ENCODE measurements at places on chromosomes 7 and 10.

DNA sequence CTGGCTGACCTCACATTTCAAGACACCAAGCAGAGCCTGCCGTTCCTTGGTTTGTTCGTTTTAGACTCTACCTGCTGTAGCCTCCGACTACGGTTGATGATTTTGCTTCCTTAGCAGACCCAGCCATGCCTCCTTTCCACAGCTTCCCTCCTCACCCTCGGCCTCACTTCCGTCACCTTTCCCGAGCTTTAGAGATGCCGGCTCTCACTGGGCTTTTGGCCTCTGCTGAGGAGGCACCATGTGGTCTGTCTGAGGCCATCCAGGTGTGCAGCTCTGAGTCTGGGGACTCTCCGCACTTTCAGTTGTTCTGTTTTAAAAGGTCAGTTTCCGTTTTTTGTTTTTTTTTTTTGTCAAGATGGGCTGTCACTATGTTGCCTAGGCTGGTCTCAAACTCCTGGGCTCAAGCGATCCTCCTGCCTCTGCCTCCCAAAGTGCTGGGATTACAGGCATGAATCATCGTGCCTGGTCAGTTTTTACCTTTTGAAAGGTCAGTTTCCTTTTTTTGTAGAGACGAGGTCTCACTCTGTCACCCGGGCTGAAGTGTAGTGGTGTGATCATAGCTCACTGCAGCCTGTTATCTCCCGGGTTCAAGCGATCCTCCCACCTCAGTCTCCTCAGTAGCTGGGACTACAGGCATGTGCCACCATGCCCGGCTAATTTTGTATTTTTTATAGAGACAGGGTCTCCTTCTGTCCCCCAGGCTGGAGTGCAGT, 11.7 kb downstream of the ORAI2 start:
- no peak for DNase-seq

- no peak for DNase-seq
Measured at GRCh38 chr7:135098391-135098790, 49.5 kb upstream of the TMEM140 start.

DNA sequence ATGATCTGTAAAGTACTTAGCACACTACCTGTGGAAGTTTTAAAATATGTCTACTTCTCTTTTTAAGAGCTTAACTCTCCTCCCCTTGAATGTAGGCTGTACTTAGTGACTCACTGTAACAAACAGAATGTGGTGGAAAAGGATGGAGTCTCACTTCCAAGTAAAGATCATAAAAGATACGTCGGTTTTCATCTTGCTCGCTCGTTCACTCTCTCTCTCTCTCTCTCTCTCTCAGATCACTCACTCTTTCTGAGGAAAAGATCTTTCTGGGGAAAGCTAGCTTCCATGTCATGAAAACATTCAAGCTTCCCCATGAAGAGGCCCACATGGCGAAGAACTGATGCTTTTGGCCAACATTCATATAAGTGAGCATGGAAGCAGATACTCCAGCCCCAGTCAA, 5.5 kb downstream of the CHUK start:
- DNase-seq, result no peak

DNA sequence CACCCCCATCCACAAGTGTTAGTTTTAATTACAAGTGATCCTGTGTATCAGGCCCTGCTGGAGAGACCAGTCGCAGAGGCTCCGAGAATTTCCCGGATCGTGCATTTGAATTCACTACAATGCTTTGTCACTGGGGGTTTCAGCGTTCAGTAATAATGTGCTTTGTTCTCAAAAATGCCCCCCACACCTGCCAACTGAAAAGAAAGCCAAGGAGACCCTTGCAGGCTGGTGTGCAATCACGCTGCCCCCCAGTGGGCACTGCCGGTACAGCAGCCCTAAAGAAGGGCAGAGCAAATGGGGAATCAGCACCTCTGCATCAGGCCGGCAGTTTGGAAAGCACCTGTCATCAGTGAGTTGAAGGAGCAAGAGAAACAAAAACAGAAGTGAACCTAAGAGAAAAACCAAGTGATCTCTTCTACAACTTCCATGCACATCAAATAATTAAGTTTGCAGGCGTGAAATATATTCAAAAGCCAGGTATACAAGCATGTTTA, 177.6 kb downstream of the PARD3 start:
- peak; percentile 55 for DNase-seq

GRCh38 chr10:130028465-130028819, 64.4 kb upstream of the EBF3 start:
- no peak for DNase-seq

DNA sequence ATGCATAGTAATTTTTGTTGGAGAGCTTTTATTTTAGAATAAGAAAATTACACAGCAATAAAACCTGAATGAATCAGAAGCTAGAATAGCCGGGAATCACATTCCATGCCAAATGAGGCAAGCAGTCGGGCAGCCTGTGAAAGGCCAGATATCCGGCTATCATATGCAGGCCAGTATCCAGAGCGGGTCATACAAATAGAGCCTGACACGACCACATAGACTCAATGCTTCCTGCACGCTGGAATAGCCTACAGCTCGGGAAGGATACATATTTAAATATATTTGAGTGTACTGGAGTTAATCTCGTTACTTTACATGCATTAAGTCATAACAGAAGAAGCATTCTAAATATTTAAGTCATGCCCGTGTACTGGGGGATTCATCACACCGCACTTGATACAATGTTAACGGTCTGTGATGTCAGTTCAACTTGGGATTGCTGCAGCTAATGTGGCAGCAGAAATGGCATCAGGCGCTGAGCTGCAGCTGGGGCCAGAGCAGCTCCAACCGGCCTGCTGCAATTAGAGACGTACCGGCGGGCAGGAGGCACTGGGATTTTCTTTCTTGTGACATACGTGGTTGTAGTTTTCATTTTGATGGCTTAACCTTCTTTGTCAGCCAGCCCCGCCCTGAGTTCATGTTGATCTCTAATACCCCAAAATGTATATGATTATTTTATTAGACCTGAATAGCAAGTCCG, 112.0 kb downstream of the EBF3 start:
- DNase-seq, result peak; percentile 88

- no peak for DNase-seq
Measured at GRCh38 chr7:96833676-96834453, 124.2 kb upstream of the SEM1 start.

GRCh38 chr10:66714741-66715140, 211.1 kb upstream of the LRRTM3 start:
- no peak for DNase-seq

- DNase-seq, result peak; percentile 46
Measured at GRCh38 chr10:127600479-127600878, 51.4 kb downstream of the NPS start.

DNA sequence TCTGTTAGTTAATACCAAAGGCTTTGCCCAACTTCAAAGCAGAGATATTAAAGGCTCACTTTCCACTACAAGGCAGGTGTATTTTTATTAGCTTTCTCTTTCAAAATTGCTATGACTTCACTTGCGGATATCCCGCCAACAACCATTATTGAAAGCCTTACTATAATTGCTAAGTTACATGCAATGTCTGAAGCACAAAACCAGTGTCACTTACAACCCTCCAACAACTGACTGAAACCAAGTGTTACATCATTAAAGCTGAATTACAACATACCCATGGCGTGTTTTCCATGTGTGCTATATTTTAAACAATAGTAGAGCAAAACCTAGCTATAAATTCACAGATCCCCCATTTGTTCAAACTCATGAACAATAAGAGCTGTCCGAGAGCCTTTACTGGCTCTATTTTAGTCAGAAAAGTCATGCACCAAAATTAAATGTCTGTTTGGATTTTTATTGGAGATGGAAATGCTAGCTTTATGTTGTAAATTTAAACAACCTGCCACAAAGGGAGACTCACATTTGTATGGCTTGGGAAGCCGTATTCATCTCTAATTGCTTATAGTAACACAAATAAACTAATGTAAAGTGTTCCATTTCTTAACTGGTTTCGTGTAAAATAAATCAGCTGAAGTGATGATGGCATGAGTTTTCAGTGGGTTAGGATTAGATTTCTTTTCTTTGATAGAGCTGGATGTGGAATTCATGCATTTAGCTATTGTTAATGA, 227.1 kb downstream of the AGMO start:
- no peak for DNase-seq

GRCh38 chr10:6536102-6536501, 44.0 kb downstream of the PRKCQ start:
- DNase-seq, result no peak

DNA sequence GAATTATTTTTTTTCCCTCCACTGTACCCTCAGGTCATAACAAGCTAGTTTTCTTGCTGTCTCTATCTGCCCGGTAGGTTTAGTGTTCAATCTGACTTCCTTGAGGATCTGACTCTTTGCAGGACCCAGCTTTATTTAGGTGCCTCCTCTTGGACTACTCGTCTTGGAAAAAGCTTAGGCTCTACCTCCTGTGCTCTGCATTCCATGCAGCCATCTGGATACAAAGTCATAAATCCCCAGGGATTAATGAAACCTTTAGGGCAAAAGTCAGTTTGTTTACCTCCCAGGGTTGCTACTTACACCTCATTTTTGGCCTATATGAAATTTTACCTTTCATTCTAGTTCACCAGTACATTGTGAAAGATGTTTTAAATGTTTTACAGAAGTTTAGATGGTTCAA, 8.0 kb downstream of the STAG3 start:
- DNase-seq, result no peak

- no peak for DNase-seq
Measured at GRCh38 chr7:41641665-41642014, 61.2 kb downstream of the INHBA start.

GRCh38 chr10:101826852-101827434, 8.7 kb upstream of the OGA start:
- DNase-seq, result no peak

GRCh38 chr7:152968514-152968913, 209.0 kb downstream of the ACTR3B start:
- no peak for DNase-seq

DNA sequence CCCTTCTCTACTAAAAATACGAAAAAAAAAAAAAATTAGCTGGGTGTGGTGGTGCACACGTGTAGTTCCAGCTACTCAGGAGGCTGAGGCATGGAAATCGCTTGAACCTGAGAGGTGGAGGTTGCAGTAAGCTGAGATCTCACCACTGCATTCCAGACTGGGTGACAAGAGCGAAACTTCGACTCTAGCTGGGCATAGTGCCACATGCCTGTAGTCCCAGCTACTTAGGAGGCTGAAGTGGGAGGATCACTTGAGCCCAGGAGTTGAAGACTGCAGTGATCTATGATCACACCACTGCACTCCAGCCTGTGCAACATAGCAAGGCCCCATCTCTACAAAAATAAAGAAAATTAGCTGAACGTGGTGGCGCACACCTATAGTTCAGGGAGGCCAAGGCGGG, 1.2 kb upstream of the SPACDR start:
- no peak for DNase-seq

- DNase-seq, result no peak
Measured at GRCh38 chr10:128390596-128390995, 264.4 kb upstream of the MKI67 start.

DNA sequence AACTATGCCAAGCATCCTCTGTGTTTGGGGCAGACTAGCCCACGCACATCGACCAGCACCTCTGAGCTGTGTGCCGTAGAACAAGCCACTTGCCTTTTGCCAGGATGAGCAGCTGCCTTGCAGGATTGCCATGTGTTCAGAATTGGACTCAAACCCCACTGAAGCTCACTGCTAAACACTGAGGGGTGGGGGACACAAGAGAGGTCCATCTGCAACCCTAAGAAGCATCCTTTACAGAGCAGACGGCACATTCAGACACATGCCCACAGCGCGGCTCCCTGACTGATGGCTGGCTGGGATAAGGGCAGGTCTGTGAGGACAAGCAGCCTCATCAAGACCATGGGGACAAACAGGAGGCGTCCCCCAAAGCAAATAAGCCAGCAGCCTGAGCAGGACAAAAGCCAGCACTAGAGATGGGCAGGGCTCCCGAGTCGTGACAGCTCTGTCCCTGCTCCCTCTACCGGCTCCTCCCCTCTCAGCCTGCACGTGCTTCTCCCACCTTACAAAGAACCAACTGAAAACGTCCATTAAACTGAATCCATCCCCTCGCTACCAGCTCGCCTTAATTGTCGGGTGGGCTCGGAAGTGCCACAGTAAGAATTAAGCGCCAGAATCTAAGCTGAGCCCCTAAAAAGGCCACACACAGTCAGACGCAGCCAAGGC, 114.2 kb downstream of the PRKAG2 start:
- no peak for DNase-seq

DNA sequence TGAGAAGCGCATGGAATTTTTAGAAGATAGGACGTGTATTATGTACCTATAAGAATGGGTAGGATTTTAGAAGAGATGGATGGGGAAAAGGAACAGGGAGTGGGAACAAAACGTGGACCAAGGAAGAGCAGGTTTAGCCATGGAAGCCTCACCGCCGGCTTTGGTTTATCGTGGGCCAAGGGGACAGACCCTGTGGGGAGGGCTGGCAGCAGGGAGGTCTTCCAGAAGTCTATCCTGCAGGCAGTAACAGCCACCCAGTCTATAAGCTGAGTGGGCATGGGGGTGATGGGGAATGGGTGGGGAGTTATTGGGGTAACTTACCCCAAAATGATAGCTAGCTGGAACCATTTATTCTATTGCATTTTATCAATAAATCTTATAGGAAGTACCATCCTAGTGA, 44.9 kb downstream of the IKZF1 start:
- DNase-seq, result no peak

Data from ACHN (cell line).